ENCODE measurements at places on chromosomes 3 and 15.

GRCh38 chr3:158165730-158166129 is 55.8 kb downstream of the RSRC1 start:
- no peak for DNase-seq

GRCh38 chr3:116140100-116140689 is 305.1 kb downstream of the LSAMP start:
- peak; percentile 5 for DNase-seq

DNA sequence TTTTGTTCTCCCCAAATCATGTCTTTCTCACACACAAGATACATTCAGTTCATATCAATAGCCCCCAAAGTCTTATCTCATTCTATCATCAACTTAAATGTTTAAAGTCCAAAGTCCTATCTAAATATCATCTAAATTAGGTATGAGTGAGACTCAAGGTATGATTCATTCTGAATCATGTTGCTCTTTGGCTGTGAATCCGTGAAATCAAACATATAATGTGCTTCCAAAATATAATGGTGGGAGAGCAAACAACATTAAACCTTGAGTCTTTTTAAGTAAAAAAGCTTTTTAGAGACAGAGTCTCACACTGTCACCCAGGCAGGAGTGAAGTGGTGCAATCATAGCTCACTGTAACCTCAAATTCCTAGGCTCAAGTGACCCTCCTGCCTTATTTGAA is 139.1 kb downstream of the SAMMSON start:
- DNase-seq, result no peak

DNA sequence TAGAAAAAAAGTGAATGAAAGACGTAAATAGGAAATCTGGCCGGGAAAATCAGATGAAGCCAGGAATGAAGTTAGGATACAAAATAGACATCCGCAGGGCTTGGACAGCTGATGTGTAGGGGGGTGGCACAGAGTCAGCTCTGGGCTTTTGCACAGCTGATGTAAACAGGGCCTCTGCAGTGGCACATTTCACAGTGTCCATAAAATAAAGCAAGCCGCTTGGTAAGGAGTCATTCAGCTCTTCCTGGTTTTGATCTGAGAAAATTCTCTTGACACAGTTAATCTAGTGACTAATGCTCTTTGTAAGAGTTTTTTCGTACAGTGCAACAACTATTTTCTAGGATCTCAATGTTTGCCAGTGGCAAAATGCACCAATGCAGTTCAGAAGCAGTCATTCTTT is 153.3 kb downstream of the USP13 start:
- DNase-seq, result no peak

- no peak for DNase-seq
These were observed 237.0 kb upstream of the AGTR1 start for GRCh38 chr3:148460686-148461085.

Measured in HuH-7.5 (cell line).